Suprapubic skin (tissue), 4 donors: ENCODE measurements at places on chromosomes 3 and 15. TPM values are rescaled to one million over a fixed set of nuclear protein-coding genes. Genes with fewer than 3 reads are reported as not detected.

PATL2 gene
- total RNA-seq: 1.2 TPM

GRCh38 chr3:173745952-173746682 lies 348.6 kb downstream of the NLGN1 start:
- DNase-seq: no peak

DNA sequence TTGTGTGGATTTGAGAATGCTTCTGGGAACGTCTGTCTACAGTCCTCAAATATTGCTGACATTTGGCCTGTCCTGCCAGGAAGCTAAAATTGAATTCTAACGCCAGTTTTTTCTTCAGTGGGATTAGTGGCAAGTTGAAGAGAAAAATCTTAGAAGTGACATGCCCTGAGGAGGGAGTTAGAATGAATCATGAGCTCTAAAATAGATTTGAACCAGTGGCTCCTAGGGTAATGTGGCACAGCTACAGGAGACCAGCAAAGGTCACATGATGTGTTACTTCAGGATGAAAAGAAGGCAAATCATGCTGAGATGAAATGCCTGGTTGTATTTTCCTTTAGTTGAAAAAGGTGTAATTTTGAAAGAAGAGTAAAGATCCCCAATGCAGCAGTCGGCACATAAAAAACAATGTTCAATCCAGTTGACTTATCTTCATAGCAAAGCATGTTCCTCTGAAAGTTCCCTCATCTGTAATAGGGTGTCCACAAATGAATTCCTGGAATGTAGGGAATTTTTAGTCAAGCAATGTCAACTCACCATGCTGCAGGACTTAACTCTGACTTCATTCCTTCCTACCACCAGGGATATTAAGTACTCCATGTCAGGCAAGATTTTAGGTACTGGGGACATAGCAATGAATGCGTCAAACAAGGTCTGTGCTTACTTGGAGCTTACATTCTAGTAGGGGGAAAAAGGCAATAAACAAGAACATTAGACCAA lies 171.6 kb downstream of the CADPS start:
- no peak for DNase-seq

- no peak for DNase-seq
These were observed 168.1 kb upstream of the MYRIP start for GRCh38 chr3:39641274-39641673.

DNA sequence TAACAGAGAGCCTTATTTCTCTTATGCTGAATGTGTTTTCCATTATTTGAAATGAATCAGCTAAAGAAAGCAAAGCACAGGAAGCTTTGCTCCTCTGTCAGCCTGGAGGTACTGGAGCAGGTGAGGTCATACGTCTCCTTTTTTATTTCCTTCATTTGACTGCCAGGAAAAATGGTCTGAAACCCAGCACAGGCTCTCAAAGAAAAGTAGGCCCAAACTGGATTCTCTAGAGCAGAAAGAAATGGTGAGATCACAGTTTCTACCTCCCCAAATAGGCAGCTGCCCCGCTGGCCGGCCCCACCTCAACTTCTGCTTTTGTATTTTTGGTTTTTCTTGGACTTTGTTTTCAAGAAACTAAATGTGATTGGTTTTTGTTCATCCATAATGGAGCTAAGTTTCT lies 95.1 kb downstream of the RPL39L start:
- DNase-seq: no peak

- no peak for DNase-seq
These were observed 81.3 kb upstream of the ZBED2 start for GRCh38 chr3:111676211-111677006.

- DNase-seq: no peak
These were observed 35.9 kb upstream of the SAMMSON start for GRCh38 chr3:69963643-69964042.

GCHFR gene
- 44.7 TPM for total RNA-seq

DNA sequence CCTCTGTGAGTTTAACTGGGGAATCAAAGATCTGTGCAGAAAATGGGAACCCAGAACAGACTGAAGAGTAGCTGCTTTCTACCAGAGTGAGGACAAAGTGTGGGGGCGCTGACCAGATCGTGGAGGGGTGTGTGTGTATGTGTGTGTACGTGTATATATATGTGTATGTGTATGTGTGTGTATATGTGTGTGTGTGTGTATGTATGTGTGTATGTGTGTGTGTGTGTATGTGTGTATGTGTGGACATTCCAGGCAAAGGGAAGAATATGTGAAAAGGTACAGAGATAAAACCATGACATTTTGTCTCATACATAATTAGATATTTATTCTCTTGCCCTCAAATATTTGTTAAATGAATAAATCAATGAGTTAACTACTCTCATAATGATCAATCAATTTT lies 54.9 kb upstream of the DPPA4 start:
- DNase-seq: no peak

SPATA12 gene
- not detected for total RNA-seq

- DNase-seq: no peak
These were observed 170.2 kb upstream of the TLE3 start for GRCh38 chr15:70267879-70268278.

GRCh38 chr15:57364282-57365007 lies 11.9 kb upstream of the CGNL1 start:
- DNase-seq: no peak

DNA sequence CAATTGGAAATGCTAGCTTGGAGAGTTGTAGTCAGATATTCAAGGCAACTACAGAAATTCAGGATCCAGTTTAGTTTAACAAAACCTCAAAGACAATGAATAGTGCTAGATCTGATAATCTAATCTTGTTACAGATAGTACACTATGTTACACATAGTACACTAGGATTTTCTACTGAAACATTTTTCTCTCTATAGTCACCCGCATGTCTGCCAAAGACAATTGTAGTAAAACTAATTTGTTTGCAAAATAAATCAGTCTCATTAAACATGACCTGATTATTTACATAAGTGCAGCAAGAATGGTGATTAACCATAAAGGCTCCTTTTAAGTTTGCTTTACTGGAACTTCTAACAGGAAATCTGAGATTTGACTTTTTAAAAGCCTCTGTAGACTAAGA lies 52.0 kb downstream of the ILDR1 start:
- DNase-seq: no peak

DIS3L gene
- 20.8 TPM for total RNA-seq
